Activated gamma-delta T cell treated with Interleukin-2 at 50 U/mL for 16 hours (primary cell): ENCODE measurements at places on chromosomes 11 and 22.

DNA sequence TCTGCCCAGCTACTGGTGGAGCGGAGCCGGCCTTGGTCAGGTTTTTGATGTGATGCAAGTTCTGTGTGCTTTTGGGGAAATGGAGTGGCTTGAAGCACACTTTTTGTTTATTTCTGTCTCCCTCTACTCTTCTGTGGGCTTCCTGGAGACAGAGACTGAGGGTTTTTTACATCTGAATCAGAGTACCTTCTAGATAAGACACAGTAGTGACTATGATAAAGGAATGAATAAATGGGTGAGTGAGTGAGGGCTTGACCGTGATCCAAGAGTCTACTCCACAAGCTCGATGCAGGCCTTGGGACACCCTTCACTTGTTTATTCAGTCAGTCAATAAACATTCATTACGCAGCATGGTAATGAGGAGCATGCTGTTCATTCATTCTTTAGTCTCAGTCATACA lies 125.7 kb downstream of the PKNOX2 start:
- no peak for DNase-seq

DNA sequence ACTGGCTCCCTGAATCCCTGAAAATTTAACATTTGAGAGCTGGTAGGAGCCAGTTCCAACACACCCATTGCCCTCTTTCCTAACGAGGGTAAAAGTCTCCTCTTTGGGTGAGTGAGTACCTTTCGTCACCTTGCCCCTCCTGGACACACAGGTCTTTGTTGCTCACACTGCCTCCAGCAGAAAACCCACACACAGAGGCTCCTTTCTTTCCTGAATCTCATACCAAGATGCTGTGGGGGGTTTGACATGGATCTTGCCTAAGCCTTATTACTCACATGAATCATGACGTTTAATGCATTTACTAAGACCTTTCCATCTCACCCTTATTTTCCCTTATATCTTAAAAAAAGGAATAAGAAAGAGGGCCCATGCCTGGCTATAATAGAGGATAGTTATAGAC lies 53.0 kb downstream of the PARVA start:
- DNase-seq = no peak

- DNase-seq = no peak
Observed at GRCh38 chr22:33605221-33605620, 315.1 kb downstream of the LARGE1 start.

- no peak for DNase-seq
Observed at GRCh38 chr11:74157169-74157568, 13.6 kb downstream of the C2CD3 start.

GRCh38 chr11:99988471-99988837 lies 698.6 kb upstream of the ARHGAP42 start:
- DNase-seq = no peak

- DNase-seq = peak; percentile 34
Observed at GRCh38 chr11:122850076-122850631, 11.9 kb downstream of the CRTAM start.

GRCh38 chr11:69880041-69880825 lies 61.0 kb upstream of the FGF3 start:
- no peak for DNase-seq

DNA sequence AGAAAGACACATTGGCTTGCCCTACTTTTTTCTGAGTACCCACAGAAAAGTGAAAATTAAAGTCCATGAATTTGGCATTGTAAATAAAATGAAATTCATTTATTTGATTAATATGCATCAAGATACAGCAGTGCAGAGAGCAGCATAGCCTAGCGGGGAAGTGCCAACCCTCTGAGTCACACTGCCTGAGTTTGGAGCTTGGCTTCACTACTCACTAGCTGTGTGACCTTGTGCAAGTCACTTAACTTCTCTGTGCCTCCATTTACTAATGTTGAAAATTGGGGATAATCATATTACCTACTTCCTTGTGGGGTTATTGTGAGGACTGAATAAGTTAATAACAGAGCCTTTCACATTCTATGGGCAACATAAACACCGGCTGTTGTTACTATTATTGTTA lies 111.5 kb upstream of the CSNK2A3 start:
- no peak for DNase-seq

GRCh38 chr22:26289611-26290101 lies 120.4 kb downstream of the SEZ6L start:
- no peak for DNase-seq

- no peak for DNase-seq
Observed at GRCh38 chr11:83249972-83250593, 36.1 kb downstream of the CCDC90B start.

GRCh38 chr11:123307276-123307675 lies 112.2 kb upstream of the CLMP start:
- no peak for DNase-seq

GRCh38 chr11:55707029-55707428 lies 45.0 kb downstream of the OR4C6 start:
- DNase-seq = no peak

DNA sequence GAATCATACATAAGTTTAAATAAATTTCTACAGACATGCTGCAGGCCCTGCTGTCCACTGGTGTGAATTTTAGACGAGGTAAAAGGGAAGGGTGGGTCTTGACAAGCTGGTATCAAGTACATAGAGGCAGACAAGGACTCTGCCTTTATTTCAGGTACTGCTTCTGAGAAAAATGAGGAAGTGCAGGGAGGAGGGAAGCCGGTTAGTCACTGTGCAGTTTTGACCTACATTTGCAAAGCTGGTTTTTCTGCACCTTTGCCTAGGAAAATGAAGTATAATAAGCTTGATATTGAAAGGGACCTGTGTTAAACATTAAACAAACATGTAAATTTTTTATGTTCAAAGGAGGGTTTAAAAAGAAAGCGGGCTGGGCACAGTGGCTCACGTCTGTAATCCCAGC lies 24.6 kb downstream of the TMEM45B start:
- no peak for DNase-seq

DNA sequence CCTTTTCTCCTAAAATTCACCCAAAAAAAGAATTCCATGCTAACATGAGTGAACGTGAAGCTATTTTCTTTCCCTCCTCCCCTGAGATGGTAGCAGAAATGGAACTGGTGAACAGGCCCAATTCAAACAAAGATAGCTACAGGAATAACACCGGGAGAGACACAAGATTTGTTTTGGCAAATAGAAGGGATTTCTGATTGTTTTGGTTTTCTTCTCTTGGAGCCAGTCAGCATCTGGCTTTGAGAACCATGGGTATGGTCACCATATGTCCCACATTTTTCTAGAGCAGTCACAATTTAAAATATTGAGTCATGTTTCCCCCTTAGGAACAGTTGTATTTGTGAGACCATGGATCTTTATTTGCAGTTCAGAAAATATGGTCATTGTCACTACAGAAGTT lies 214.1 kb downstream of the FAM76B start:
- DNase-seq = no peak
